Urothelium cell line (cell line): ENCODE measurements at places on chromosomes 6 and 20.

- DNase-seq = no peak
Measured at GRCh38 chr6:66628917-66629316, 921.9 kb upstream of the EYS start.

DNA sequence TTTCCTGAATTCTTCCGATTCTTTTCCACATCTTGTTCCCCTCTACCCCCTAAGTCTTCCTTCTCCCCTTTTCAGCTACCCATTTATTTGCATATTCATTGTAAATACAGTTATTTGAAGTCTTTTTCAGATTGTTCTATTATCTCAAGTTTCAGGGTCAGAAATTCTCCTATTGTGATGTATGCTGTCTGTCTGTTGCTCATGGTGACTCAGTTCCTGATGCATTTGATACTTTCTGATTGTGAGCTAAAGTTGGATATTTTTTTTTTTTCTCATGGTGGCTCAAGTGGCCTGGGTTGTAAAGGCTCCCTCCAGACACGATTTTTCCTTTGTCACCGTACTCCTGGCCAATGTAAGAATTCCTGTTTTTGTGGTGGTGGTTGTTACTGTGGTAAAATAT lies 4.9 kb upstream of the PI16 start:
- DNase-seq = peak; percentile 39

- no peak for DNase-seq
Measured at GRCh38 chr20:62151225-62151624, 7.7 kb downstream of the SS18L1 start.

DNA sequence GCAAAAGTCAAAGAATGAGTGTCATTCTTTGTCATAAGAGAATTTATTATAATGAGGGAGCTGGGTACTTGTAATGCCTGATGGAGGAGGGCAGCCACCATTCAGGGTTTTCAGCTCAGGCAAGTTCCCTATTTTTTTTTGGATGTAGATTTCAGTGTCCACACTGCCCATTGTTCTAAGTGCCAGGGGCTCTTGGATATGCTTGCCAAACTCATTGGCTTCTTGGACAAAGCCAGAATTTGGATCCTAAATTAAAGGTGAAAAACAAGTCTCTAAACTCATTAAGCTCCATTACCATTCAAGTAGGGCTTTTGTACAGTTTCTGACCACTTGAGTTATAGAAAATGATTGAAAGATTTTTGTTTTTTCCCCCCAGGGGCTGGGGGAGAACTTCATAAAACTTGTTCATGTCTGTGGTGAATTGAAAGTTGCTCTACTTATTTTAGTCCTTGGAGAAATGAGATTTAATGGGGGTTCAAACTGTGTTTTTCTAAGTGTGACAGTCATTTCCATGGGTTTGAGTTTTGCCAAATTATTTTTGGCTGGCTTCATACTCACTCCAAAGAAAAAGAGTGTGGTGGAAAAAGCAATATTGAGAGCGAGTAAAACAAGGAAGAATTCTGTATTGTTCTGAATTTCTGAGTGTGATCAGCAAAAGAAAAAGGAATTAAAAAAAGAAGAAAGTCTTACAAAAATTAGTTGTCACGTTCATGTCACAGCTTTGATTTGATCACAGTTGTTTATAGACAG lies 46.0 kb downstream of the TIAM2 start:
- DNase-seq = no peak

- peak; percentile 67 for DNase-seq
Measured at GRCh38 chr6:31114970-31115849, 610 bp downstream of the PSORS1C1 start.

DNA sequence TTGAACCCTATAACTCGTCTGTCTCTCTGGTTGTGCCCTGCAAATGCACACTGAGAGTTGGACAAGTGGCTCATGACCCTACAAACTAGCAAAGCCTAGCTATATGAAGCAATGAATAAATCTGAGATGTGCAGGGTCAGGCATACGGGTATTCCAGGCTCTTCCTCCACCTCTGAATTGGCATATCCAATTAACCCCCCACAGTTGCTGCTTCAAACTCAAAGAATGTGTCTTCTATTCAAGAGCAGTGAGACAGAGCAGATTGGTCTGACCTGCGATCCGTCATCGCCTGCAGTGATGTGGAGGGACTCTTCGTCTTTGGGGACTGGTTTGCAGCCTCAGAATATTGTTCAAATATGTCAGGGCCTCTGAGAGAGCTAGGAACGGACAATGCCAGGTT lies 59.8 kb downstream of the LAMP5 start:
- no peak for DNase-seq

GRCh38 chr6:77341058-77341986 lies 122.0 kb downstream of the HTR1B start:
- no peak for DNase-seq

- no peak for DNase-seq
Measured at GRCh38 chr6:137768935-137769334, 98.1 kb upstream of the TNFAIP3 start.
